Choroid plexus epithelial cell (primary cell): ENCODE measurements at places on chromosomes 4 and X.
A peak's percentile ranks its signal among the peaks of the same experiment; 100 is the strongest.

- DNase-seq = no peak
Measured at GRCh38 chr4:176782794-176783193, 9.9 kb downstream of the VEGFC start.

GRCh38 chr4:37767546-37767945 is 58.9 kb upstream of the PGM2 start:
- peak; percentile 82 for DNase-seq

- peak; percentile 82 for DNase-seq
Measured at GRCh38 chrX:149074398-149074797, 430.7 kb downstream of the IDS start.

DNA sequence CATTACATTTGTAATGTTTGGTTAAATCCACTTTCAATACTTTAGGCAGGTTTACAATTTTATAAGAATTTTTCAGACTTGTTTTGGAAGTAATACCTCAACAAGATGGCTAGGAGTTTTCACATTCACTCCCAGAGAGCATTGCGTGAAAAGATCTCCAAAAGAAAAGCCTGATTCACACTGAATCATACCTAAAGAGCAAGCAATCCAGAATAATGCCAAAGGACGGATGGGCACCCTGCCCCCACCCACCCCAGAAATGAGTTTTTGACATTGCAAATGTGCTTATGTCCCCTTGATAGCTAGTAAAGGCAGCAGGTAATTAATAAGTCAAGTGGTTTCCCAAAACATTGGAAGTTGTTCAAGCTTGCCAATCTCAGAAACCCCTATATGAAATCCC is 557.7 kb upstream of the TENM3 start:
- DNase-seq = peak; percentile 51

- DNase-seq = no peak
Measured at GRCh38 chr4:89411539-89412309, 104.1 kb upstream of the GPRIN3 start.

DNA sequence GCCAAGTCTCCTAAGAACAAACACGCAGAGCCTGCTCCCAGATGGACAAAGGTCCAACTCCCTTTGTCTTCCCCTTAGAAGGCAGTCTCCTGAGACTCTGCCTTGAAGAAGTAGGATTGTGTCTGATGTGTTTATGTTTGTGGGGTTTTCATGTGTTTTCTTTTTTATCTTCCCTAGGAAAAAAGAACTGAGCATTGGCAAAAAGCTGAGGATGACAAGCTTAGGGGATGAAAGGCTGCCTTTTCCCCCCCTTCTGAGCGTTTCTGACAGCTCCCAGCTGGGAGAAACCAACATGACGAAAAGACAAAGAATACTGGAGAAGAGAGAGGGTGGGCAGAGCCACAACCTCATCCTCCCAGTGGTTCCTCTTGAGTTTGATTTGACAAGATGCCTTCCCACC is 181.1 kb downstream of the EVC2 start:
- no peak for DNase-seq

DNA sequence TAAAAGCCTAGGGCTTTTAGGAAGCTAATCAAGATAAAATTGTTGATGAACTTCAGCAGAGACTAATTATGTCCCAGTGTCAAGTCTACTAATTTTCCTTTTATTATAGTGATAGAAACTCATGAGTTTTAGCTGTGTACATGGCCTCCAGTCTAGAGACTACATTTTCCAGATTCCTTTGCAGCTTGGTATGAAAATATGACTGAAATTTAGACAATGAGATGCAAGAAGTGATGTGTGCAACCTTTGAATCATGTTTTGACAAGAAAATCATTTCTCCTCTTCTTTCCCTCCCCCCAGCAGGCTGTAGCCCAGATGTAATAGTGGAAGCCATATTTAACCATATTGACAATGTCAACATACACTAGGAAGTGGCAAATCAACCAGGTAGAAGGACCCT is 30.3 kb upstream of the IL13RA2 start:
- peak; percentile 41 for DNase-seq

DNA sequence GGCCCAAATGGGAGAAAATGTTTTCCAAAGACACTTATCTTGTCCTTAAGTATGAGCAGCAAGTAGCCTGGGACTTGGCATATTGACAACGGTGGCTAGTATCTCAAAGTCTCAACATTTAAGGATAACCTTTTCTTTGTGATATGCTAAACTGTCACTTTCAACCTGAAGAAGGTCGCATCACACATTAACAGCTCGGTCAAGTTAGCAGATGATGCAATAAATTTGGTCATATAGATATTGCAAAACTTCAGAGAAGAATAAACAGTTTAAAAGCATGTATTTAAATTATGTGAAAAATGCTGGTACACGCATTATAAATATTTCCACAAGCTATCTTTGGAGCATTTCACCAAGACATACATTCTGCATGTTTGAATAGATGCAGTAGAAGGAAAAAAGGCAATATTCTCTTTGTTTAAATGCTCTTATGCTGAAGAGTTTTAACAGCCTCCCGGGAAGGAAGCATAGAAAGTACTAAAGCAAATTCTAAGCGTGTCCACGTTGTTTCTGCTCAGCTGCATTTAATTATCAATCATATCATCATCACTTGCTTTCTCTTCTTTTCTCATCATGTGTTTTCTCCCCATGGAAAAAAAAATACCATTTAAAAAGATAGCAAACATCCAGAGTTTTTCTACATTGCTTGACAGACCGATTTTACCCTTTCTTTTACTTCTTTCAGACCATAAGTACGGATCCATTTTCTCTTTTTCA is 24.2 kb downstream of the ARHGAP6 start:
- DNase-seq = peak; percentile 14

- peak; percentile 54 for DNase-seq
Measured at GRCh38 chrX:27186671-27187070, 276.5 kb downstream of the PPP4R3C start.

GRCh38 chrX:13047759-13048158 is 3.3 kb upstream of the FAM9C start:
- no peak for DNase-seq

- DNase-seq = no peak
Measured at GRCh38 chr4:11408233-11408967, 20.3 kb downstream of the HS3ST1 start.

- DNase-seq = no peak
Measured at GRCh38 chr4:33071535-33071934, 2351.4 kb downstream of the PCDH7 start.

DNA sequence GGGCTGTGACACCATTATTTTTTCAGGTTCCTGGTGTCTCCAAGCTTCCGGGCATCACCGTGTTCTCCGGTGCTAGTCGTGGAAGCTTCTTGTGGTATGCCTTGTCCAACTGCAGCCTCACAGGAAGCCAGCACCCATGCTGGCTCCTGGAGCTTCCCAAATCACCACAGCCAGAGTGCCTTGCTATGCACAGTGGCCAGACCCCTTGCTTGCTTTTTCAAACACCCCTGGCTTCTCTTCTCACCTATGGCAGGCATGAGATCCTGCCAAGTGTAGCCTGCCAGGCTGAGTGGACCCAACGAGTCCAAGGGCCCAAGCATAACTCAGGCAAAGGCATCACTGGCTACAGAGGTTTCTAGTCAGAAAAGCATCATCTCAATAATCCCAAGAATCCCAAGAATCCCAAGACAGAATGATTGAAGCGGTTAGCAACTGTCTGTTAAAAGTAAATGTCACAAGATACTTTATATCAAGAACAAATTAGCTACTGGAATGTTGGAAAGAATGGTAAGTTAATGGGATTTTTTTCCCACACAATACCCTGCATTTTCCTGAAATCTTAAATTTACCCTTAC is 1522.9 kb downstream of the PCDH18 start:
- DNase-seq = no peak

DNA sequence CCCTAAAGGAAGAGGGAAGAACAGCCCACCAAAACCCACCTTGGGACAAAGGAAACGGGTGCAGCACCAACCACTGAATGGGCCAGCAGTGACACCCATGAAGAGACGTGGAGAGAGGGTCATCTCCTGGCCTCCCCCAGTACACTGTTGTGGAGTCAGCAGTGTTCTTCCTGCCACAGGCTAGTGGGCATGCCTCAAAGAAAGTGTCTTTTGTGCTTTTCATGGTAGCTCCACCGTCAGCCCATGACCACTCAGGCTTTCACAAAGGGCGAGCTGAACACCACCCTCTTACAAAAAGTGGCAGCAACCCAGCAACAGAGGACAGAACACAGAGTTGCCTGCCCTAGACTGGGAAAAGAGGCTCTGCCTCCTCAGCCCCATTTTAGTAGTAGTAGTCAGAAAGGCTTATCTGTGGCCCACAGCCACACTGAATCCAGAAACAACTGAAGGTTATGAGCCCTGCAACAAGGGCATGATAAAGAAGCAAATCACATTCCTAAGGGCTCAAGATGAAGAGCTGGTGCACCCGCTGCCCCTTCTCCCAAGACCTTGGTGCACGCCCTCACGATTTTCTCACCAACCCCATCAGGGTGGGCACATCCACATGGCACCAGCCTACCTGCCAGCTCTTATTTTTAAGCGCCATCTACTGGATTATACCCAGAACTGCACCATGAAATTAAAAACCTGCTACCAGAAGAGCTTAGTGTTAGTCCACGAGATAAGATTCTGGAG is 53.1 kb downstream of the RAB28 start:
- DNase-seq = no peak

GRCh38 chr4:120775431-120775830 is 147.1 kb downstream of the PRDM5 start:
- no peak for DNase-seq

DNA sequence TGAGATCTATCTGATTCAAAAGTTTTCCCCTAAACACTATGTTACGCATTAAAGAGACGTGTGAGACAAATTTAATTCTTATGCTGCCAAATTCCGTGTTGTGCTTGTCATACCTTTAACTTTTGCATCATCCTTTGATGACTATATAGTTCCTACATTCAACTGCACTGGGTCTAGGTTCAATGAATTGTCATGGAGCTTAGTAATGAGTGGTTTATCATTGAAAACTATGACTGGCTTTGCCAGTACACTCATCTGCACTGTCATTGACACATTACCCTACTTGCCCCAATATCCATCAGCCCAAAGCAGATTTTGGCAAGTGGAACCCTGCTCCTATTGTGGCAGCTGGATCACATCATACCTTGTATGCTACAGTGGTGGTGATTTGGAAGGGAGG is 882.9 kb upstream of the SLIT2 start:
- DNase-seq = no peak

DNA sequence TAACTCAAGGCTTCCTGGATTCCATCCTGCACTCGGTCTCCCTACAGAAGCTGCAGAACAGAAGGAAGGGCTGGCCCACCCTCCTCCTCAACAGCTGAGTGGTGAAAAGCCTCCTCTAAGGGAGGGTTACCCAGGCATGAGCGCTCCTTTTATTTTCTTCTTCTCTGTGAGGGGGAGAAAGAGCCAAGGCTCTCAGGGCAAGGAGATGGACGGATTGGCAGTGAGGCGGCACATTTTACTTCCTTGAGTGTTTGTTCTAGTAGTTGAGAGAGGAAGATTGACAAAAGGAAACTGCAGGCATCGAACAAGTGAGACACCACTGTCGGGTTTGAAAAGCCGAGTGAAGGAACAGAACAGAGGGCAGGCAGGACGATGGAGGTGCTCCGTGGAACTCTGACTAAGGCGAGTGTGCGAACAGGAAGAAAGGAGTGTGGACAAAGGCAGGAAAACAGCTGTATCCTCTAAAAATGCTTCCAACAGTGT is 38.4 kb upstream of the STS start:
- DNase-seq = no peak

DNA sequence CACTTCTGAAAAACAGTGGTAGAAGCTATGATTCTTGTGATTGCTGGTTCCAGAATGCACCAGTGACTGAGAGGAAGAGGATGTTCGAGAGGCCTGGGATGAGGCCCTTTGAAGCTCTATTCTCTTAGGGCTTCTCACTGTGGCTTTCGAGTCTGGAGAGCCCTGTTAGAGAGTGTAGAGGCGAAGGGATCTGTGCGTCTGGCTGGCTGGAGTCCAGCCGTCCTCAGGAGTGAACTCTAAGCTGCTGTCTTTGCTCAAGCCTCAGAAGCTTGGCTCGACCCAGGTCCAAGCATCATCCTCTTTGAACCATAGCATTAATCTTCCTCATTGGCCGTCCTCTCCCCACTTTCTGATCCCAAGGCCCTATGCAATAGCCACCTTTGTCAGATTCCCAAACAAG is 51.6 kb downstream of the ELF4 start:
- DNase-seq = no peak
